Skeletal muscle cell (primary cell): ENCODE measurements at places on chromosomes 3 and 15.

DNA sequence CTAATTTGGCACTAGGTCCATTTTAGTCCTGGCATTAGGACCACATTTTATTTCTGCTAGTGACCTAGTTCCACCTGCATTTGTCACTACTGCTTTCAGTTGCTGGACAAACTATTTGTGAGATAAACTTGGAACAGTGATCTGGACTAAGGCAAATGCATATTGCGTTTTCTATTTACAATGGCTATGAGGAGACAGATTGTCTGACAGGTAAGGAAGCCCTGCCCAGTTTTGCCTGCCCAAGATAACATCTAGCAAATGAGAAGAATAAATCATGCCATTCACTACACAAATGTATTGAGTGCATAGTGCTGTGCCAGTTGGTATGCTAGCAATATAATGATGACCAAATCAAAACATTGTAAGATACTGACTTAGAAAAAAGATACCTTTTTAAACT lies 245.7 kb downstream of the GRM7 start:
- no peak for DNase-seq

DNA sequence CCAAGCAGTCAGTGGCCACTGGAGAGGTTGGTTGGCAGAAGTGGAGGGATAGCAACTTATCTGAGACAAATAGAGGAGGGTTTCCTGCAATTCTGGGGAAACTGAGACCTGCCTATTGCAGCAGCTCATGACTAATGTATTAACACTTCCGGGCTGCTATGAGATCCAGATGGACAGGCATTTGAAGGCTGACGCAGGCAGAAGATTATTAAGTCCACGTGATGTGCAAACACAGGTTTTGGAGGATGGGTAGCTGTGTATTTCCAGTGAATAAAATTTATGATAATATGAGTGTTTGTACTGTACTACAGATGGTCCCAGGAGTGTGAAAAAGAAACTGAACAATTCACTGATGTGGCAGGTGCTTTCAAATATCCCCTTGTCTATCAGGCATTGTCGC lies 28.5 kb upstream of the CFAP161 start:
- DNase-seq = no peak

DNA sequence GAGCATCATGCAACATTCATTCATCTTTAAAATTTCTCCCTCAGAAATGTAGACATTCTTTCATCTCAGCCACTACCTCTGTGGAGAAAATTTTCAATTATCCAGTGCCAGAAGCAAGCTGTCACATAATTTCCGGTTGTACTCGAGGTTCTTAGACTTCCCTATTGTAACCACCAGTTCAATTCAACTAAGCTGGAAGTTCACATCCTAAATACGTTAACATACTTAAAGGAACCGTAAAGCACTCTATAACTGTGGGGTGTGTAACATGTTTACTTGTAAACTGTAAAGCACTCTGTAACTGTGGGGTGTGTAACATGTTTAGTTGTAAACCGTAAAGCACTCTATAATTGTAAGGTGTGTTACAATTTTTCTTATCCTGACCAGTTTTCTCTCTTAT lies 150.3 kb downstream of the PLCL2 start:
- DNase-seq = no peak

GRCh38 chr15:65970937-65971740 lies 101.8 kb downstream of the RAB11A start:
- no peak for DNase-seq

GRCh38 chr3:172067837-172068440 lies 28.6 kb downstream of the FNDC3B start:
- DNase-seq = no peak

DNA sequence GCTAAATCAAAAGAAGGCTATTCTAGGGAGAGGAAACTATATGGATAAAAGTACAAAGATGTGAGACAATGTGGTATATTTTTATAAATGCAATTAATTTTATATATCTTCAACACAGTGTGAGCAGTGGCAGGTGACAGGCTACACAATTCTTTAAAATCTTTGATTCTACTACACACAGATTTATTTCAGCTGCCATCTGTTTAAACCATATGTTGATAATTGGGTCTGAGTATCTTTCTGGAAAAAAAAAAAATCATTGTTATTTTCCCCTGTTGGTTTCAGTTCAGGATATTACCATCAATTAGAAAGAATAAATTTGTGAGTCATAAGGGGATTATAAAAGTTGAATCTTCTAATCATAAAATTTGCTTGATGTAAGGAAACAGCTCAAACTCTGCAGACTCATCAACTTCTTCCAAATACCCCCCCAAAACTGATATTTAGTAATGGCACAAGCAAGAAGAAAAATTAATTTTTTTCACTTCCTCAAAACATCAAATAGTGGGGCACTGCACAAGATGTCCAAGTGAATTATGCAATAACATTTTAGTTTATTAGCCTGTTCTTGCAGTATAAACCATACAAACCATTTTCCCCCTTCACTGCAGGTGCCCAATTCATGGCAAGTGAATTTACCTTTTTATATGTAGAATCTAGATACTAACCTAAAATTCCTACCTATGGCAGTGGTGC lies 12.0 kb downstream of the PIERCE2 start:
- no peak for DNase-seq

GRCh38 chr15:90557186-90558084 lies 27.7 kb downstream of the CRTC3 start:
- no peak for DNase-seq

DNA sequence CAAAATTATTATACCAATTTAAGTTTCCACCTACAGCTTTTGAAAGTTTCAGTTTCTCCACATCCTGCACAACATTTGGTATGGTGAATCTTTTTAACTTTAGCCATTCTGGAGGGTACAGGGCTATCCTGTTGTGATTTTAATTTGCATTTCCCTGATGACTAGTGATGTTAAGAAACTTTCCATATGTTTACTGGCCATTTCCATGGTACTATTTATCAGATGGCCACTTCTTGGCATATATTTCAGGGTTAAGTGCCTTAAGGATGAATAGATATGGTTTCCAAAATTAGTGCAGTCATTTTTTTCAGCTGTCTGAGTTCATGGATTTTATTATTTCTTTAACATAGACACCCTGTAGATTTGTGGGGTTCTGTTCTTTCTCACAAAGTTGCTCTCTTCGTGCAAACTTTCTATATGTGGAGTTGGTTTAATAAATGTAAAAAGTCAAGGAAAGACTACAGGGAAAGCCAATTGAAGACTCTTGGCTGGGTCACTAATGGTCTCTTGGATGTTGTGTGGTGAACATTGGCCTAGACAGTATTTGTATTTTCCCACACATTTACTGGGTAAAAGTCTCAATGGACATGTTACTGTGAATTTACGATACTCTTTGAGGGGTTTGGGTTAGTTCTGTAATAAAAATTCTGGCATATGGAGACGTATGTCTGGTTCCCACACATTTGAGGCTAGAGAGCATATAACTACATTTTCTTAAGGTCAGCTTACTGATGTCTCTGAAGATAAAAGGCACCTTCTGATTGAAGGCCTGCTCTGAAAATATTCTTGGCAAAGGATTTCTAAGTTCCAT lies 147.5 kb upstream of the PDZRN3 start:
- DNase-seq = no peak
